T-helper 1 cell (primary cell): ENCODE measurements at places on chromosomes 13 and 19.

GRCh38 chr19:31314849-31315629, 34.2 kb downstream of the TSHZ3 start:
- DNase-seq: no peak

- DNase-seq: no peak
Observed at GRCh38 chr19:35618857-35619256, 6.3 kb downstream of the HAUS5 start.

- DNase-seq: no peak
Observed at GRCh38 chr19:49927526-49928264, 1.3 kb upstream of the ATF5 start.

DNA sequence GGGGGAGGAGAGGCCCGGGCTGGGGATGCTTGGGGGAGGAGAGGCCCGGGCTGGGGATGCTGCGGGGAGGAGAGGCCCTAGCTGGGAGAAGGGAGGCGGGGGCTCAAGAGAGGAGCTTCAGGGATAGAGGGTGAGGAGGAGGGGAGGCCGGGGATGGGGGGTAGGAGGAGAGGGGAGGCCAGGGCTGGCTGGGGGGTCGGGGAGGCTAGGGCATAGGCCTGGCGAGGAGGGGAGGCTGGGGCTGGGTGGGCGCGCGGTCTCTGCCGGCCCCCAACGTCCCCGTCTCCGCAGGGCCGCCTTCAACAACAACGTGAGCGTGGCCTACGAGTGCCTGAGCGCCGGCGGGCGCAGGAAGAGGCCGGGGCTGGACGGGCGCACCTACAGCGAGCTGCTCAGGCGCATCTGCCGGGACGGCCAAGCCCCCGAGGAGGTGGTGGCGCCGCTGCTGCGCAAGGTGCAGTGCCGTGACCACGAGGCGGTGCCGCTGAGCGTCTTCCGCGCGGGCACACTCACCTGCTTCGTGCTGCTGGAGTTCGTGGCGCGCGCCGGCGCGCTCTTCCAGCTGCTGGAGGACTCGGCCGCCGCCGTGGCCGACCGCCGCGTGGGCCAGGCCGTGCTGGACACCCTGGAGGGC, 11.4 kb downstream of the TPGS1 start:
- DNase-seq: no peak
